ENCODE measurements at places on chromosomes 7 and 10.

DNA sequence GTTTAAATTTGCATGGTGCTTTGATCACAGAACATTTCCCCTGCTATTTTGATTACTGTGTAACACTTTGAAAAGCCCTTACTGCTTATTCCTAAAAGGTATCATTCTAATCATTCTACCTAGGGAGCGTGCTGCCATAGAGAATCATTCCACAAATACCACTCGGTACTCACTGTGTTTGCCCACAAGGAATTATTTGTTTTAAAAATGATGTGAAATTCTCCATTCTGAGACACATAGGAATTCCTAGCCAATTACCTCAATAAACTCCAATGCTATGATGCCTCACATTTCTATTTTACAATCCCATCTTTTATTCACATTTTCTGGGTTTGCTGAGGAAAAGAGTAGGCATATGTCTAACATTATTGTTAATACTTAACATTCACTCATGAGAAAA lies 16.2 kb upstream of the TES start:
- DNase-seq = no peak

- no peak for DNase-seq
These were observed 242.2 kb downstream of the ARL4A start for GRCh38 chr7:12929476-12930140.

DNA sequence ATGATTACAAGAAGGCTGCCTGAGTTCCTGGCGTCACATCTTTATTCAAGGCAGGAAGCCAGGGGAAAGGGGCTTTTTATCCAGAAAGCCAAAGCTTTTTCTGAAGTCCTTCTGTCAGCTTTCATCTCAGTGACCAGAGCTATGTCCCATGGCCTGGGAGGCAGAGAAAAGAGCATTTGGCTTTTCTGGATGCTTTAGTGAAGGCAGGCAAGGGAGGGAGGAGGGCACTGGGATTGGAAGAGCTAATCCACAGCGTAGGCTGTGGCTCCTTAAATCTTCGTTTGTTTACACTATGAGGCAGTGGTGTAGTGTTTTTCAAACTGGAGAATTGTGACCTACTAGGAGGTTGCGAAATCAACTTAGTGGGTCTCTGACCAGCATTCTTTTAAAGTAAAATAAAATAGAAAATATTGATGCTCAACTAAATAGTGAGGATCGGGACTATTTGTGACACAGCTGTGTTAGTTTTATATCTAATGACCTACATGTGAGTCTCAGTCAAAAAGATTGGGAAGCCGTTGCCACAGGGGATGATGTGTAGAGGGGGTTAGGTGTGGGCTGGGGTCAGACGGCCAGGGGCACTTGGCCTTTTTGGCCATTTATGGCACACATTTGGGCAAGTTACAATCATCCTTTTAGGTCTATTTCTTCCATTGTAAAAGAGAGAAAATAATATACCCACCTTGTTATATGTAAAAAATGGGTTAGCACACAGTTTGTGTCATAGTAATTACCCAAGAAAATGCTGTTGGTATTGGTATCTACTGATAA lies 14.1 kb downstream of the CRYGN start:
- DNase-seq = peak; percentile 18

DNA sequence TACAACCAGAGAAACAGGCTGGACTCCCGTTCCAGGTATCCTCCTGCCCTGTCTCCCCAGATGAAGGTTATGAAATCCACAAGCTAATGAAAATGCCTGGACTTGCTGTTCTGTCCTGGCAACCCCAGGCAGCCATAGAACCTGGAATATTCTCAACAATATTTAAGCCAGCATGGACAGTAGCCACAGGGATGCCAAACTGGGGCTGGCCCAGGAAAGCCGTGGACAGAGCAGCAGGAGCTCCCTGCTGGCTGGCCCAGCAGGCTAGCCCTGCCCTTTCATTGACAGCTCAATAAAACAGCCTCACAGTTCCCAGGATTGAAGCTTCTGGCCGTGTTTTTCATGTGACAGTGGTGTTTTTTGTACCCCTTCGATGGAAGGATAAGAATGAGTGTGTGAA lies 230.6 kb downstream of the BMPER start:
- DNase-seq = no peak

DNA sequence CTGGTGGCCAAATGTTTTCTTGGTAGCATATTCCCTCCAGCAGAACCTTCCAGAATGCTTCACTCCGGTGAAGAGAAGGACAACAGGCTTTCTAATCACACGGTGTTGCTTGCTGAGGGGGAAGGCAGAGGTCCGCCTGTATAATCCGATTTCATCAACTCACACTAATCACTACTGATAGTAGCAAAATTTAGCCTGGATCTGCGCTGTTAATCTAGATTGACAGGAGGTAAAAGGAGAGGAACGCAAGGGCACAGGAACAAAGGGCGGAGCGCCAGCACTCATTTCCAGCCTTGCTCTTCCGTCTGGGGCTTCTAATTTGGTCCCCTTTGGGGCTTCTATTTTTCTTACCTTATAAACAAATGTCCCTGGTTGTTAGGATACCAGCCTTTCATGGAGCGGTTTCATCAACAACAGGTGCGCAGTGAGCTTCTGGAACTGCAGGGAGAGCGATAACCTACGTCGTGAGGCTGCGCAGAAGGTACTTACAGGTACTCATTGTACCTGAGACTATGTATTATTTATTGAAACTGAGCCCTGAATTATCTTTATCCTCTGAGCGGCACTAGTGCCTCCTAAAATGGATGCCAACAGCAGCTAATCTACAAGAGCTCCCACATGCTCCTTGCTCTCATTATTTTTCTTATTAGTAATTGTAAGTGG lies 150.6 kb downstream of the CACNB2 start:
- DNase-seq = no peak

- no peak for DNase-seq
These were observed 473.0 kb downstream of the RPS24 start for GRCh38 chr10:78506614-78507013.
